Cerebellar nuclear complex (tissue), 1 donor: ENCODE measurements at places on chromosomes 6 and 20.

DNA sequence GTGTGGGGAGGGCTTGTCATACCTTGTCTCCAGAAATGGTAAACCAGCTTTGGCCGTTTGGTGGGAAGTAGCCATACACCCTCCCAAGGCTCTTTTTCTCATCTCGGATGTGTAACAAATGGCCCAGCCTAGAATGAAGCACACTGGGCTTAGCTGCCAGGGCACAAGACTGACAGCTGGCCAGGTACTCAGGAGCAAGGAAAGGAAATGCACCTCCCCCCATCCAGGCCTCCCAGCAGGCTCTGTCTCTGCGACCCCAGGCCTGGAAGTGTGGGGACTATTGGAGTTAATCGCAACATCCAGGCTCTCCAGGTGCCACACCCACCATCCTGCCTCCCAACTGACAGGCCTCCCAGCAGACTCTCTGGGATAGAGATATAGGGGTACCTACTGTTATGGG, 43.0 kb downstream of the MRS2 start:
- DNase-seq, result no peak

DNA sequence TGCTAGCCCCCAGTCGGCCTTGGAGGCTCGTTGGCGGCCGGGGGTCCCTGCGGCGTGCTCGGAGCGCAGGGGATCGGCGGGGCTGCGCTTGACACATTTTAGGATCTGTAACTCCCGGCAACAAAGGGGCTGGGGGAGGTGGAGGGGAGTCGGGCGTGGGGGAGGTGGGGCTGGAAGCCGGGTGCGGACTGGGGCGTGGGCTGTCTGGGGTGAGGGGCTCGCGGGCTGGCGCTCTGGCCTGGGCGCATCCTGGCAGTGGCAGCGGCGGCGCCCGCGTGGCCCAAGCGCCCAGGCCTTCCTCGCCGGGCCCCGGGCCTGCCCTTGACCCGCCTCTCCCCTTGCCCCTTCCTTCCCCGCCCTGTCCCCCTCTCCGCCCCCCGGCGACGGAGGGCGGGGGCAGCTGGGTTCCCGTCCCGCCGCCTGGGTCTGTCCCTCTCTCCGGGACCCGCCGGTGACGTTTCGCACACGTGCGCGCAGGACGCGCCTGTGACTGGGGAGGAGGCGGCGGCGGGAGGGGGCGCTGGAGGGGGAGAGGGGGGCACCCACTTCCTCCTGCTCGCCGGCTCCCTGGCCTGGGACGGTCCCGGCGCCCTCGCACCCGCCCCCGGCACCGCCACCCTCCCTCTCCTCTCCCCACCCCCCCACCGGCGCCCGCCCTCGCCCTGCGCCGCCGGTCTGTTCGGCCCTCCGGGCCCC, 1.5 kb downstream of the E2F3 start:
- DNase-seq, result no peak

DNA sequence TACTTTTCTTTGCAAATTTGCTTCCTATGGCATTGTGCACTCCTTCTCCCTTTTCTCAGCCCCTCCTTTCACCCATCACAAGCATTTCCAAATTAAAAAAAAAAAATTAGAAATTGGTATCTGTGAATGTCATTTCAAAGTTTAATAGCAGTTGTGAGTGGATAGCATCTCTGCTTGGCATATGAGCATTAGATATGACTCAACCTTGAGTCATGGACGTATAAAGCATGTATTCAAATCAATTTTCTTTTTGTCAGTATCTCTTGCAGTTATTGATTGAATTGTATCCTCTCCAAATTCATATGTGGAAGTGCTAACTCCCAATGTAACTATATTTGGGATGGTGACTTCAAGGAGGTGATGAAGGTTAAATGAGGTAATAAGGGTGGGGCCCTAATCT, 60.1 kb upstream of the MAP3K7 start:
- no peak for DNase-seq

GRCh38 chr6:36717231-36717825, 19.7 kb downstream of the RAB44 start:
- DNase-seq, result no peak

- no peak for DNase-seq
These were observed 5.6 kb downstream of the RAB23 start for GRCh38 chr6:57216235-57217101.

DNA sequence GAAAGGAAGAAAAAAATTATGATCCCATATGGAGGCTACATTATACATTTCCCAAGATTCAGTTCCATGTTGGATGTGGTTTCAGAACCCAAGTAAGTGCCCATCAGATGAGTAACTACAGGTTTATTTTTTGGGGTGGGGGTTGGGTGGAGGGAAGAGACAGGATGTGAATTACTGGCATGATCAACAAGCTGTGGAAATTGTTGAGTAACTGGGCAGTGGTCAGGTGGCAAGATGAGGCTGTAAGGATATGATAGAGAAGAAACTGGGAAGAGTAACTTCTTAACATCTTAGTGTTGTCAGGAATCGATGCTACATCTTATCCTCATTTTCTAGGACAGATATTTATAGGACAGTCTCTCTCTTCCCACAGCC, 153.5 kb downstream of the CFAP61 start:
- no peak for DNase-seq

GRCh38 chr6:100382767-100383195, 81.9 kb downstream of the SIM1 start:
- DNase-seq, result no peak

- DNase-seq, result no peak
These were observed 1297.5 kb upstream of the CITED2 start for GRCh38 chr6:140671926-140672325.

GRCh38 chr6:5950361-5950785, 56.4 kb downstream of the NRN1 start:
- no peak for DNase-seq

- DNase-seq, result no peak
These were observed 571.7 kb upstream of the SLC35B3 start for GRCh38 chr6:9007027-9007426.

- no peak for DNase-seq
These were observed 21.6 kb downstream of the RNF8 start for GRCh38 chr6:37375376-37375775.

DNA sequence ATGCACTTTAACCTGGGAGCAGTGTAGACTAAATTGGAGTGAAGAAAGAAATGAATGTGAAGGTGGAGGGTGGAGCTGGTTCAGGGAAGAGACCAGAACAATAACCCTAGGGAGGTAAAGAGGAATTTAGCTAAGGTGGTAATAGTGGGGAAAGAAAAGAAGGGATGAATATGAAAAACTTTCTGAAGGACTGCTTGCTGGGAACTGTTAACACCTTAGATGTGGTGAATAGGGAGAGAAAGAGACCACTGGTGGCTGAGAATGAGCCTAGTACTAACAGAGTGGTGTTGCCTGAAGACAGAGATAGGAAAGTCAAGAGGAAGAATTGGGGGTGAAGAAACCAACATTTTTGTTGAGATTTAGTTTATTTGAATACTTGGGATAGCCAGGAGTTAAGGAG, 78.4 kb upstream of the HS3ST5 start:
- no peak for DNase-seq

DNA sequence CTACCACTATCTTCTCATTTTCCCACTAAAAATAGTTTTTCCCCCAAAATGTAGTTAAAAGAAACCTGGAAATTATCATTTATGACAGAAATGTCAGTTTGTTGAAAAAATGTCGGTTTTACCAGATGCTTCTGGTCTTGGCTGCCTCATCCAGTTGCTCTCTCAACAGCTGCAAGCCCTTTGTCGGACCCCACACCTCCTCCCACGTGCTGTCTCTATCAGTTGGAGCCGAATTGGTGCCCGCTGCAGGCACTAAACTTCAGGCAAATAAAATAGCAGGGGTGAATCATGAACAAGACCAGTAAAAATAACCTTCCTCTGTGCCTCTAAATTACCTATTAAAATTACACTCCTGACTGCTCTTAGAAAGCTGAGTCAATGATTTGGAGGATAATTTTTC, 129.5 kb upstream of the CEP162 start:
- DNase-seq, result no peak

DNA sequence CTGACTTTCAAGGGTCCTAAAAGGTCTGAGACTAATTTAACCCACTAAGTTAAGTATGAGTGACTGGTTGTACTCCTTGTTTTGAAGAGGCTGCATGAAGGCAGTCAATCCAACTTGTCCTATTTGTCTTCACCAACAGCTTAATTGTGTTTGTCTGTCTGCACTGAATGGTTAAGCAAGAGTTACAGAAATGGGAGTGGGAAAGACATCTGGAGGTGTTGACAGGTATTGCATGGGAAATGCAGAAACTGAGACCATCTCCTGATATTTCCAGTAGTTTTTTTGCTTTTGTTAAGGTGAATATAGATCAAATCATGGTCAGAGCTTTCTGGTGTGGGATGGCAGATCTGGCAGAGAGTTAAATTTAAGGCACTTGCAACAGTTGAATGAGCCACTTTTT, 6.5 kb downstream of the FUT9 start:
- DNase-seq, result no peak

DNA sequence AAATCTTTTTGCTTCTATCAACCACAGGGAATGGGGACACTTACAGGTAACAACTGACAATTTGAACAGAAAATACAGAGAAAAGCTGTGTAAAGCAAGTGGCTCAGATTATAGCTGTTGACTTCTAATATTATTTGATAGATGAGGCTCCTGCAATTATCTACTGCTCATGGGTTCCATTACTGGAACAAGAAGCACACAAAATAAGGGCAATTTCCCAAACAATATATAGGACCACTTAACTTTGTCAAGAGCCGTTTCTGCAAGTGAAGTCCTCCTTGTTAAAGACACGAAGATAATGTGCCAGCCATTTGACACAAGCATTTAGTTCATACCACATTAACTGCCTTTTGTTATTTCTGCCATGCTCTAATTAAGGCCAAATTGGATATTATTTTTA, 315.5 kb upstream of the ARID1B start:
- DNase-seq, result no peak

DNA sequence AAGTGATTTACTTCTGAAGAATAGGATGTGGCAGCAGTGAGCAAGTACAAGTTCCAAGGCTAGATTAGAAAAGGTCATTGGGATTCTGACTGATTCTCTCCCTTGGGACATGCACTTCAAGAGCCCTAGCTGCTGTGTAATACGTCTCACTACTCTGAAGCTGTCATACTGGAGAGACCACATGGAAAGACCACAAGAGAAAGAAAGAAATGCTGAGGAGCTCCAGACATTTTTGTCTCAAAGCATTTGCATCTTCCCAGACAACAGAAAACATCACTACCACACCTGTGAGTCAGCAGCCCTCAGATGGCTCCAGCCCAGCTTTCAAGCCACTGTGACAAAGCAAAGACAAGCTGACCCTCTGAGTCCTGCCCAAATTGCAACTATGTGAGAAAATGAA, 20.7 kb downstream of the TENT5A start:
- no peak for DNase-seq

DNA sequence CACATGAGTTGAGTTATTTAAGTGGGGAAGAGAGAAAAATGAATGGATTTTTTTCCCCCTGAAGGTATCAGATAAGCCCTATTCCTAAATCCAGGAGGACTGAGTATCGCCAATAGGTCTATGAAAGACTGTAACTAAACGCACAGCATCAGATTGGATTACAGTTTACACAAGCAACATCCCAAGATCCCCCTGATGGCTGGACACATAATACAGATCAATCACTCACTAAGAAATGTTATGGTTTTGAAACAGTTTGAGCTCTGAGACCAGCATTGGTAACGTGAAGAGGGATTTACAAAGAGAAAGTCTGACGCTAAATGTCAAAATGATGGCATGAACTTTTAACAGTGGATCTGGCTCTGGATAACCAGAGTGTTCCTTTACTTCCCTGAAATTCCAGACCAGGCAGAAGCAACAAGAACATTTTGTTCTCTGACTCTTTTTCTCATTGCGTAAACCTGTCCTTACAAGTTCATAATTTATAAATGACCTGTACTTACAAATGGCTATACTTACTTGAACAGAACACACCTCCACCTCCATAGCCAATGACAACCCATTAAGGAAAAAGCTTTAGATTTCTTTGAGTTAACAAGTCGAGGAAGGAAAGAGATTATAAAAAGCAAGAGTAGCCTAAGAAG, 131.8 kb upstream of the BEND3 start:
- no peak for DNase-seq

- no peak for DNase-seq
These were observed 4.2 kb downstream of the GABRR2 start for GRCh38 chr6:89310929-89311328.

DNA sequence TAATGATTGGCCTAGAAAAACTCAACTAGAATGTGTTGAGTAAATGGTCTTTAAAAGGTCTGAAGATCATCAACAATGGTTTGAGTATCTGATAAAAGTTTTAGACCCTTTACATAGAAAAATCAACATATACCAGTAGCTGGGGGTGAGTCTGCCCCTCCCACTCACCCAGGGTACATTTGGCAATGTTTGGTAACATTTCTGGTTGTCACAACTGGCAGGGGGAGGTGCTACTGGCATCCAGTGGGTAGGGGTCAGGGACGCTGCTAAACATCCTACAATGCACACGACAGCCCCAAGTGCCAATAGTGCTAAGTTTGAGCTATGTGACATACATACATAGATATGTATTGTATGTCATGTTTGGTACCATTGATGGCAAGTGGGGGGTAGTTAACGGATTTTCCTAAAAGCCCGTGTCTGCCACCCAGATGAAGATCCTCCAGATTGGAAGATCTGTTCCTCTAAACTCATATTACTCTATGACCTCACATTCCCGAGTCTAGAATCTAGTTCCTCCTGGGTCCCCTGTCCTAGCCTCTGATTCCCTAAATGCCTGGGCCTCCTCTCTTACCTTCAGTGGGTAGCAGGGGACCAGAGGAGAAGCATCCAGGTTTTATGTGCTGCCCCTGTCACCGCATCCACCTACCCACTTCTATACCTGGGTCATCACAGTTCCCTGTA, 2.5 kb upstream of the MMP9 start:
- DNase-seq, result no peak

- no peak for DNase-seq
These were observed at the start of gene NKAIN4 for GRCh38 chr20:63254232-63254605. Gene NKAIN4 (minus strand): TSS chr20:63254463. CDS start chr20:63254450, 13 bp downstream.

DNA sequence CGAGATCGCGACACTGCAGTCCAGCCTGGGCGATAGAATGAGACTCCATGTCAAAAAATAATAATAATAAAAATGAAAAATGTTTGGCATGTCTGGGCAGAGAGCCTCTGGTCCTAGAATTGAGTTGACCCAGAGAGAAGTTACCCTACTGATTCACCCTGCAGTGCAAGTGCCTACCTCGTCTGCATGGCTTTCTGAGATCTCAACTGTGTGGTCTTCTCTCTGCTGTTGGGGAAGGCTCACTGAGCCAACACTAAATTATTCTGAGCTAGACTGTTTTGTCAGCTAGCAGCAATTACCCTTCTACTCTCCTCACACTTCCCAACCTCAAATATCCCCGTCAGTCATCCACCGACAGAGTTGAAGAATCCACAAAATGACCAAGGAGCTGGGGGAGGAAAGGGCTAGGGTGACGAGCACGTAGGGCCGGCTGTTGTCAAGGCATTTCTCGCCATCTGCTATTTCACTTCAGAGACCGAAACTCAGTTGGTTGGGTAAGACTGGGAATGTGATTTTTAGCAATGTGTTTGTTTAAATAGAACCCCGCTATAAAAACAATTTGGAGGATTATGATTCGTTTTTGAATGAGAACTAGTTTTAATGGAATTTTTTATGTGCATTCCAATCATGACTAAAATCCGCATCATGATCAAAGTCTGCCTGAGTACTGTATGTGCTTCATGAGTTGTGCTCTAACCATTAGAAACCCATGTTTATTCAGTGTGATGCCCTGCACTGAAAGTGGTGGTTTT, 9.4 kb downstream of the MAS1 start:
- DNase-seq, result no peak
